Activated CD4-positive, alpha-beta T cell treated with anti-CD3 and anti-CD28 coated beads for 4 hours (primary cell): ENCODE measurements at places on chromosomes 7 and 10.
A peak's percentile ranks its signal among the peaks of the same experiment; 100 is the strongest.

DNA sequence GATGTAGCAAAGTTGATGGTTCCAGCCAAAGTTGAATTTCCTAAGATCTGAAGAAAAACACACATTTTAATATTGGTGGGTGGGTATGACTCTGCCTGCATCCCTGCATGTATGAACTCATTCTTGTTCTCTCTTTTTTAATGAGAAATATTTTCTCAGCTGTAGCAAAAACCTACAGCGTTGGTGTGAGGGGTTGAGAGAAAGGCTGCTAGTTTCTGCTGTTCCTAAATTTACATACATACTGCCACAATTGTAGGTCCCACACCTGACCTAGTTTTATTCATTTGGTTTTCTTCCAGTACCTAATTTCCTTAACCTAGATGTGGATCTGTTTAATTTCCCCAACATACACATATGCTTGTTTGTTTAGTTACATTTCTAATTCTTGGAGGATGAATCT lies 4.6 kb downstream of the AGFG2 start:
- DNase-seq: no peak

DNA sequence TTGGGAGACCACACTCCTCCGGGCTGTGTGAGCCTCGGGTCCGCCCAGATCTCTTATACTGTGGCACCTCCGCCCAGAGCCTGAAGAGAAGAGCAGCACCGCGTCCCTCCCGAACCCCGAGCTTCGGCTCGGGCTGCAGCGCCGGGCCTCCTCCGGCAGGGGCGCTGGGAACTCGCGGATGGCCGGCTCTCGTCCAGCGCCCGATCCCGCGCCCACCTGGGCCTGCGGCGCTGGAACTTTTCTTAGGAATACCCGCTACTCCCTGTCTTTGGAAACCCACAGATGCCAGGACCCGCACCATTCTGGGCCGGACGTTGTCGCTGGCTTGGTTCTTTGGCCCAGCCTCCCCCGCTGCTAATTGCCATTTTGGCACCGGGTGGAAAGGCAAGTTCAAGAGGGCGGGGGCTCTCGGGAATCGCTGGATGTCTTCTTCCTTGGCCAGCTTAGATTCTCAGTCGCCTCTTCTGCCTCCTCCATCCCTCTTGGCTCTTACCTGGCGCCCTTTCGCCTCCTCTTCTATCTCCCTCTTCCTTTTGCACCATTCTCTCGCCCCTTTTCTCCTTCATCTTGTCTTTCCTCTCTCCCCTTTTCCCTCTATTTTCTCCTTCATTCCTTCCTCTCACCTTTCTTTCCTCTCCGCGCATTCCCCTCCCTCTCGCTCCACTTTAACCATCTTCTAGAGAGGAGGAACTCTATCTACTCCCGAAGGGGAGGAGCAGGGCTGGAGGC lies 2.1 kb upstream of the SORCS3 start:
- no peak for DNase-seq

GRCh38 chr10:120360571-120360970 lies 96.5 kb upstream of the PLPP4 start:
- DNase-seq: no peak

- no peak for DNase-seq
These were observed 19.8 kb upstream of the COL1A2 start for GRCh38 chr7:94374721-94375566.

DNA sequence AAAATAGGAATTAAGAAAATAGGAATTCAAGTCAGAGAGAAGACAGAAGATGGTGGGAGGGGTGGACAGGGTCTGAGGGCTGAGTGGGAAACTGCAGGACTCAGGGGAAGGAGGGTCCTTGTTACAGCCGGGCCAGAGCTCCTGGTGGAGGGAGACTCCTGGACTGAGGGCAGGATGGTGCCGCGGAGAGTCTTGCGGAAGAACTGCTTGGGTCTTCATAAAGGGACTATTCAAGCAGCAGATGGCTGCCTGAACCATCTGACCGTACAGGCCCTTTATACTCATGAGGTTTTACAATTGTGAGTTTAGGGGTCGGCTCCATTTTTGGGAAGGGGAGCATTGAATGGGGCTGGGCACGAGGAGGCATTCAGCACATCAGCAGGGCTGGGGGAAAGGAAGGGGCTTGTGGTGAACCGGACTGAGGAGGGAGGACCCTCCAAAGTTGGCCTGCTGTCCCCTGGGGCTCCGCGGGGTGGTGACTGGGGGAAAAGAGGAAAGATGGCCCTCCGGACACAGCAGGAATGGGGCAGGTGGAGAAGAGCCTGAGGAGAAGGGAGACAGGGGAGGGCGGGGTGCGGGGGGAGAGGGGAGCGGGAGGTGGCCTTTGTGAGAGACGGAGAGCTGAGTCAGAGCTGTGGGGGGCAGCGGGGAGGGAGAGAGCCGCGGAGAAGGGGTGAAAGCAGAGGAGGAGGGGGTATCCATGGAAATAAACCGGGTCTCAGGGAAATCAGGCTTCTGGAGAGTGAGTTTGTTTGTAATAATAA lies 1.5 kb downstream of the FAM131B start:
- no peak for DNase-seq

GRCh38 chr10:48509974-48510692 lies 94.7 kb downstream of the ARHGAP22 start:
- no peak for DNase-seq

DNA sequence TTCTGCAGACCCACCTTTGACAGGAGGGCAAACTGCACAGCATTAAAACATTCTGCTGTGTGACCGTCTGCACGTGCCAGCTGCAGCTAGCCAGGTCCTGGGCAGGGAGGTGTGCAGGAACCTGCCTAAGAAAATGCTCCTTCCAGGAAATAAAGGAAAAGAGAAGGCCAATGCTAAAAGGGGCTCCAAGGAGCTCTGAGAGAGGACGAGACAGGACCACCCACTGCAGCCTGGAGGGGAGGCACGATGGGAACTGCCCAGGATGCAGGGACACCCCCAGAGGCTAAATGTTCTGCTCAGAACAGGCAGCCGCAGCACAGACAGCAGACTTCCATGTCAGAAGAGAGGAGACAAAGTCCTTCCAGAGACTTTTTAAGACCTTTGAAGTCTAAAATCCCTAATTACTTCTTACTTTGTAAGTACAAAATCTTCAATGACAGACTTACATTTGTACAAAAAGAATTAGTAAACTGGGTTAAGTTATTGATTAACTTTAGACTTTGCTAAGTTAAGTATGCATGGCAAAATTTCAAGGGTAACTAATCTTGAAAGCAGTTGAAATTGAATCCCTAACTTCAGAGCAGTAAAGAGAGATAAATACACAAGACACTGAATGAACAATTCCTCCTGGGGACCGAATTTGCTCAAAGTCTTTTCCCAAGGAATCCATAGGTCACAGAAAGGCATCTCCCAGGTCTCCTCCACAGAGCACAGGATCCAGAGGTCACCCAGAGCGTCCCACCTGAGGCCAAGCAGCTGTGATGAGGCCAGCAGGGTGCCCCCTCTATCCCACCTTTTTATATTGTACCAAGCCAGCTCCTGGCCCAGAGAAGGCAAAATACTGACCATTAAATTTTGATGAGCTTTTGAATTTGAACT lies 21.5 kb downstream of the HSPA12A start:
- no peak for DNase-seq

DNA sequence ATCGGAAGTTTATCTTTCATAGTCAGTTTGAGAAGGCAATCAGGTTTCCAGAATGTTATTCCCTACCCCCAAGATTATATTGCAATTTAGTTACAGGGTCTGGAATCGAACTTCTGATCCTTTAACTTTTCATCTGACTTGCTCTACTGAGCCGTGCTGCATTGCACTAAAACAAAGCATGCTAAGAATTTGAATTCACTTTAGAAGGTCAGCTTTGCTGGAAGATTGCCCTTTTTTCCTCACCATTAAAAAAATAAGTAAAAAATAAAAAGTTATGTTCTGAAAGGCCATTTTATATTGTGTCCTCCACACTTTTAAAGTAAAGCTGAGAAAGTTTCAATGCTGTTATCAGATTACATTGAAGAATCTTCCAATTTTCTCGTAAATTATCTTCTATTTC lies 388.8 kb upstream of the PHF14 start:
- DNase-seq: no peak

GRCh38 chr7:55066524-55066923 lies 47.7 kb downstream of the EGFR start:
- no peak for DNase-seq

GRCh38 chr10:119667562-119668328 lies 16.6 kb downstream of the BAG3 start:
- no peak for DNase-seq

DNA sequence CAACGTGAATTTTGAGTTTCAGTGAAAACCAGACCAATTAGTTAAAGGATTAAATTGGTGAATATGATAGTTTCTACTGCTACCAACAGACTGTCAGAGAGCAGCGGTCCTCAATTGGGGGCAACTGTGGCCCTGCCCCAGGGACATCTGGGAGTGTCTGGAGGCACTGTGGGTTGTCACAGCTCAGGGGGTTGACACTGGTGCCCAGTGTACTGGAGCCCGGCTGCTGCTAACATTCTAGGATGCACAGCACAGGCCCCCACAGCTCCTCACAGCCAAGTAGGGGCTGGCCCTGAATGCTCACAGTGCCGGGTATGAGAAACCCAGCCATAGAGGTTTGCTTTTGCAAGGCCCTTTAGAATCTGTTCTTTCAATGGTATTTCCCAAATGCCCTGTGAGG lies 84.1 kb upstream of the CXCL12 start:
- DNase-seq: no peak

GRCh38 chr7:121382473-121382872 lies 13.6 kb downstream of the FAM3C start:
- no peak for DNase-seq

DNA sequence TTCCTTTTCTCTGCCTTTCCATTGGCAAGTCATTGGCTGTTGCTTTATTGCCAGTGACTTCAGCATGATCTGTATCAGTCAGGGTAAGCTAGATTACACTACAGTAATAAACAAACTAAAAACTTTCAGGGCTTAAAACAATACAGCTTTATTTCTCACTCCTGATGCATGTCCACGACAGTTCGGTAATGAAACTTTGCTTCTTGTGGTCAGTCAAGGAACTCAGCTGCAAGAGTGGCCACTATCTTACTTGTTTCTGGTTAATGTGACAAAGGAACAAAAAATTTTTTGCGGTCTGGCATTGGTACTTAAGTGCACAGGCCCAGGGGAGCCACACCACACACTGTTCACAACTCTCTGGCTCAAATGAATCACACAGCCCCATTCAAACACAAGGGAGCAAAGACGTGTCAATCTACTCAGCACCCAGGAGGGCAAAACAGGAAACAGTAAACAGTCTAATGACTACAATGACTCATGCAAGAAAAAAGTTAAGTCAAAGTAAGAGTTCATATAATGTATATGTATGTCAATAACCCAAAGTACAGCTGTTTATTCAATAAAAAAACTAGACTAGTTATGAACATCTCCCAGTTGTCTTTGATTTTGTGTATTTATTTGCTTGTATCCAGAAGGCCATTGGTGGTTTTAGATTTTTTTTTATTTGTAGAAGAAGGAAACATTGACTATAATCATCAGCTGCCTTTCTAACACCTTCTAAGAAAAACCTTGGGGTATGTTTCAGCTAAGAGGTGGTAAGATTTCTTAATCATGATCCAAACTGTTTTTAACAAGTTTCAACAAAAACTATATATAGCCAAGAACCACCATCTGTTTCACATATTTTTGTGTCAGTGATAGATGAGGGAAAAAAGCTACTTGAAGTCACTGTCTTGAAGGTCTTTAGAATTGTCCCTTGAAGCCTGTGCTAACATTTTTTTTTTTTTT lies 134.4 kb upstream of the FAM3C start:
- peak; percentile 7 for DNase-seq

DNA sequence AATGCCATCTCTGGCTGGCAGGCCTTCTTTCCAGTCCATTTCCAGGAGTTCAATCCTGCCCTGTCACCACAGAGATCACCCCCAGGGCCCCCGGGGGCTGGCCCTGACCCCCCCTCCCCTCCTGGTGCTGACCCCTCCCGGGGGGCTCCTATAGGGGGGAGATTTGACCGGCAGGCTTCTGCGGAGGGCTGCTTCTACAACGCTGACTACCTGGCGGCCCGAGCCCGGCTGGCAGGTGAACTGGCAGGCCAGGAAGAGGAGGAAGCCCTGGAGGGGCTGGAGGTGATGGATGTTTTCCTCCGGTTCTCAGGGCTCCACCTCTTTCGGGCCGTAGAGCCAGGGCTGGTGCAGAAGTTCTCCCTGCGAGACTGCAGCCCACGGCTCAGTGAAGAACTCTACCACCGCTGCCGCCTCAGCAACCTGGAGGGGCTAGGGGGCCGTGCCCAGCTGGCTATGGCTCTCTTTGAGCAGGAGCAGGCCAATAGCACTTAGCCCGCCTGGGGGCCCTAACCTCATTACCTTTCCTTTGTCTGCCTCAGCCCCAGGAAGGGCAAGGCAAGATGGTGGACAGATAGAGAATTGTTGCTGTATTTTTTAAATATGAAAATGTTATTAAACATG lies 6.0 kb downstream of the CHPF2 start:
- no peak for DNase-seq

DNA sequence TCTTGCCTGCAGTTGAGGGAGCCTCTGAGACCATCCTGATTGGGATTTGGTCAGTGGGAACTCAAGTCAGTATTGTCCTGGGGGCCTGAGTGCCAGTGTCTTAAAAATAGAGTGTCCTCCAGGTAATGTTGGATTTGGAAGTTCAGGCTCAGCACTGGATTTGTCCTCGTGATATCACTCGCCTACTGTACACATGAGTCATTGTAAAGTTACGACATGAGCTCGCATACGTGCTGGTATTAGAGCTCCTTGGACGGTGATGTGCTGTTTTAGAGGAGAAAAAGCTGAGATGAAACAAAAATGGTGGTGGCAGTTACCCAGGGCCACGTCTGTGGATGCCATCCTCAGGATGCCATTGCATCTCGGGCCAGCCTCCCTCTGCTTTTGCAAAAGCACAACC lies 78.2 kb downstream of the MGMT start:
- DNase-seq: no peak

- peak; percentile 57 for DNase-seq
These were observed 208.3 kb downstream of the CELF2 start for GRCh38 chr10:11225935-11226334.

DNA sequence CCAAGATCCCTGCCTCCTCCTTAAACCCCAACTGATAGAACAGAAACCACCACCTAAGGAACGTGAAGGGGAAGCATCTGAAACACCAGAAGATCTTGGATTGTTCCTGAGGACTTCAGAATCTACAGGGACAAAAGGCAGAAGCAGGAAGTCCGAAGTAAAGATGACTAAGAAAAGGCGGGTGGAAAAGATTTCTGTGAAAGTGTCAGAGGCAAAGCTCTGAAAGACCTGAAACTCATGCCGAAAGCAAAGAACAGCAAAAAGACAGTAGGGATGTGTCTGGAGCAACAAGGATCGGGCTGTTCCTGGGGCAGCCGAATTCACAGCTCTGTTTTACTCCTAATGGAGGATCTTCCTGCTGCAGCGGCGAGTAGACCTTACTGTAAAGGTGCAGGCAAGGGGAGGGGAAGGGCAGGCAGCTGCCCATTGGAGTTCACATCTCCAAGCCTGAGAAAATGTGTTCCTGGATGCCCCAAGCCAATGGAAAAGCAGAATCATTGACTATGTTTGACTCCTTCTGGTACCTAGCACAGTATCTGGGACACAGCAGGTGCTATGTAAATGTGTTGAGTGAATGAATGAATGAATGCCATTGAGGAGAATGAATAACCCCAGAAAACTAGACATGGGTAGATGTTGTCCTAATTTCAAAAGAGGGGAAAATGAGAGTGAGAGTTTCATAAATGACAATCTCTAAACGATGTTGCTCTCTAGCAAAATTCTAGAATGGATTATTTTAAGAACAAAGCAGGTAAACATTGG lies 40.4 kb downstream of the PDIA4 start:
- no peak for DNase-seq
